ENCODE measurements at places on chromosomes 13 and 19. TPM values are rescaled to one million over a fixed set of nuclear protein-coding genes. Genes with fewer than 3 reads are reported as not detected.
A peak's percentile ranks its signal among the peaks of the same experiment; 100 is the strongest.

GRCh38 chr19:6963937-6964336 lies 57.3 kb downstream of the MBD3L2B start:
- H3K27me3 ChIP-seq = no peaks in the 10 kb centered on the region
- H3K27ac ChIP-seq = no peak overlapping the region
- DNase-seq = no peak

The DLL3 gene
- total RNA-seq = 0.62 TPM

The RYR1 gene
- total RNA-seq = 0.03 TPM

The CDC42EP5 gene
- total RNA-seq = 85.4 TPM

The ZNF729 gene
- total RNA-seq = not detected

The HOMER3 gene
- 68.8 TPM for total RNA-seq

GRCh38 chr19:15368051-15368632 lies 11.4 kb downstream of the AKAP8 start:
- no peaks in the 10 kb centered on the region for H3K27me3 ChIP-seq
- DNase-seq = no peak
- no peaks in the 10 kb centered on the region for H3K4me1 ChIP-seq
- H3K27ac ChIP-seq = no peak overlapping the region
- peaks cover 32% of the 10 kb centered on the region for H3K36me3 ChIP-seq

DNA sequence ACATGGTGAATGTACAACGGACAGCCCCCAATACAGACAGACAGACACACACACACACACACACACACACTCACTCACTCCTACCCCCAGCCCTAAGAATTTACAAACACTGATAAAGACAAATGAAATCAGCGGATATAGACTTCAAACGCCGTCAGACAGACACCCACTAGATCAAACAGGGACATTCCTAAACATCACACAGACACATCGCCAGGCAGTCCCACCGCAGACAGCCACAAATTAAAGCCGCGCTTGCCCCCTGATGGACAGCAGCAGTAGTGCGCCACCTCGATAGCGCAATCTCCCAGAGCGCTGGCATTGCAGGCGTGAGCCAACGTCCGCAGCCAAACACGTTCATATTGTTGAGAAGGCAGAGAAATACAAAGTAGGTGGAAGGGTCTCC lies 24.7 kb upstream of the ADGRE1 start:
- H3K27me3 ChIP-seq = no peaks in the 10 kb centered on the region
- H3K4me3 ChIP-seq = peak overlapping the region; percentile 68
- H3K27ac ChIP-seq = no peak overlapping the region
- peak; percentile 91 for DNase-seq
- H3K4me1 ChIP-seq = peaks cover 4% of the 10 kb centered on the region

- peaks cover 10% of the 10 kb centered on the region for H3K36me3 ChIP-seq
- H3K27me3 ChIP-seq = no peaks in the 10 kb centered on the region
- peaks cover 19% of the 10 kb centered on the region for H3K4me1 ChIP-seq
- H3K4me3 ChIP-seq = no peak overlapping the region
- H3K27ac ChIP-seq = no peak overlapping the region
Measured at GRCh38 chr19:48989701-48990291, 3.3 kb downstream of the GYS1 start.

- H3K27ac ChIP-seq = peak overlapping the region; percentile 86
- no peaks in the 10 kb centered on the region for H3K27me3 ChIP-seq
- no peak for DNase-seq
- peaks cover 31% of the 10 kb centered on the region for H3K36me3 ChIP-seq
Measured at GRCh38 chr19:46378268-46378667, 31.4 kb downstream of the PPP5C start.

- H3K4me1 ChIP-seq = peaks cover 68% of the 10 kb centered on the region
- peak overlapping the region; percentile 72 for H3K27ac ChIP-seq
- H3K27me3 ChIP-seq = no peaks in the 10 kb centered on the region
- H3K36me3 ChIP-seq = peaks cover 2% of the 10 kb centered on the region
Measured at GRCh38 chr13:41054212-41054877, 7.0 kb upstream of the WBP4 start.

DNA sequence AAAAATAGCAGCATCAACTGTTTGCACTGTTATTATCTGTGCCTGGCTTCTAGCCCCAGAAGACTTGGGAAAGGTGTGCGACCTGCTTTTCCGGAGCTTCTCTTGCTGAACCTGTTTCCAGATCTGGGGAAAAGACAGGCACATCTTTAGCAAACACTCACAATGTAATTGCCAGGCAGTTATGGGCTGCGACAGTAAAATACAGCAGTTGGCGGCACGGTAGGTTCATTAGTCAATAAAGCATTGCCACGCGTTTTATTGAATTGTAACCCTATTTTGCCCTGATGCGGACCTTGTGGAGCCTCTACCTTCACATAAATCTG lies 223.7 kb upstream of the TSHZ3 start:
- no peak overlapping the region for H3K4me3 ChIP-seq
- H3K36me3 ChIP-seq = no peaks in the 10 kb centered on the region
- H3K27me3 ChIP-seq = no peaks in the 10 kb centered on the region
- DNase-seq = peak; percentile 38

- H3K36me3 ChIP-seq = no peaks in the 10 kb centered on the region
- H3K27ac ChIP-seq = no peak overlapping the region
- no peak for DNase-seq
- no peaks in the 10 kb centered on the region for H3K4me1 ChIP-seq
- H3K27me3 ChIP-seq = peaks cover 30% of the 10 kb centered on the region
Measured at GRCh38 chr13:48199404-48199946, 33.5 kb upstream of the ITM2B start.

GRCh38 chr13:80203496-80203895 lies 137.4 kb downstream of the SPRY2 start:
- no peaks in the 10 kb centered on the region for H3K27me3 ChIP-seq
- no peak overlapping the region for H3K27ac ChIP-seq
- H3K4me3 ChIP-seq = no peak overlapping the region
- peaks cover 6% of the 10 kb centered on the region for H3K4me1 ChIP-seq
- no peaks in the 10 kb centered on the region for H3K36me3 ChIP-seq
- DNase-seq = no peak

- H3K27ac ChIP-seq = peak within 1 kb of the TSS; percentile 100
- H3K4me3 ChIP-seq = peak within 1 kb of the TSS; percentile 93
- peaks cover 18% of the 10 kb centered on the region for H3K36me3 ChIP-seq
Measured at GRCh38 chr19:54191011-54191810, at the start of gene TSEN34. TSEN34 (plus strand) TSS chr19:54191308; CDS start chr19:54191365, 57 bp downstream.

DNA sequence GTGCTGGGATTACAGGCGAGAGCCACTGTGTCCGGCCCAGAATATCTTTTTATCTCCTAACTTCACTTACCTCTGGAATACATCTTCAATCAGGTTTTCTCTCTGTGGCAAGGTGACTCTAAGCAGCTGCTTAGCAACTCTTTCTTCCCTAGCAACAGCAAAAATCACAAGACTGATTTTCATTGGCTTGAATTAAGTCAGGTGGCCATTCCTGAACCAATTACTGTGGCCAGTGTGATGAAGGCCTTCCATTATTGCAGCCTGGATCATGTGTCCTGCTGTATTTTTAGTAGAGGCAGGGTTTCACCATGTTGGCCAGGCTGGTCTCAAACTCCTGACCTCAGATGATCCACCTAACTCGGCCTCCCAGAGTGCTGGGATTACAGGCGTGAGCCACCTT lies 9.0 kb upstream of the LTBP4 start:
- no peak overlapping the region for H3K4me3 ChIP-seq
- no peaks in the 10 kb centered on the region for H3K27me3 ChIP-seq
- peaks cover 10% of the 10 kb centered on the region for H3K36me3 ChIP-seq
- H3K27ac ChIP-seq = no peak overlapping the region

The CYP4F22 gene
- not detected for total RNA-seq

The HCN2 gene
- total RNA-seq = 28.3 TPM

DNA sequence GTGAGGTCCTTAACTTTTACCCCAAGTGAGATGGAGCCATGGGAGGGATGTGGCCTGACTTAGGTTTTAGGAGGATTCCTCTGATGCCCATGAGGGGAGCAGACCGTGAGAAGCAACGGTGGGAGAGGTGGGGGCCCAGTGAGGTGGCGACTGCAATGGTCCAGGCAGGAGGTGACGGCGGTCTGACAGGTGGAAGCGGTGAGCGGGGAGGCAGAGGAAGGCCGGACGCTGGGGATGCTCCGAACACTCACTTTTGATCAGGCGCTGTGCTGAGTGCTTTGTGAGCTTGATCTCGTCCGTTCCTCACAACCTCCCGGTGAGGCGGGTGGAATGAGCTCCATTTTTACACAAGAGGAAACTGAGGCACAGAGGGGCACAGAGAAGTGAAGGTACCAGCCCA lies 11.6 kb downstream of the NOVA2 start:
- no peak for DNase-seq
- peaks cover 54% of the 10 kb centered on the region for H3K27me3 ChIP-seq

DNA sequence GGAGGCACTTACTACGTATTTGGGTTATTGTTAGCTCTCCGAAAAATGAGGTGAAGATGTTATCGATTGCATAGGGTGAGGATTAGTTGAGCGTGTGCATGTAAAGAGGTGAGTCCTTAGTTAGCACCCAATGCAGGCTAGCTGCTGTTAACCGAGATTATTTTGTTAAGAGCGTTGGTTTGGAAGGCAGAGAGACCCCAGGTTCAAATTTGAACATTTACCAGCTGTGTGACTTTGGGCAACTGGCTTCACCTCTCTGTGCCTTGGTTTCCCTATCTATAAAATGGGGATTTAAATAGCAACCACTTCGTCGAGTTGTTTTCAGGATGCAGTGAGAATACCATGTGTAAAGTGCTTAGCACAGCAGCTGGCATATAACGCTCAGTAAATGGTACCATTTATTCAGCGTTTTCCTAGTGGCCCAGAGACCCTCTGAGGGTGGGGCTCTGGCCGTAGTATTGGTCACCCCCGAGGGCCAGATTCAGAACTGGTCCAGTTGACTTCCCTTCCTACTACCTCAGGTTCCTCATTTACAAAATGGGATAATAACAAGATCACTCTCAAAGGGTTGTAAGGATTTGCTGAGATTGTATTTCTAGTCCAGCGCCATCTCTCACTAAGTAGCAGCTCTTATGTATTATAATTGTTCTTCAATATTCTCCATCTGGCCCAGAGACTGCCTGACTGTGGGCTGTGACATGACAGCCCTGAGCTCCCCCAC lies 887 bp downstream of the SIPA1L3 start:
- H3K27me3 ChIP-seq = no peaks in the 10 kb centered on the region
- H3K4me3 ChIP-seq = peak overlapping the region; percentile 92
- peak overlapping the region; percentile 79 for H3K27ac ChIP-seq
- no peaks in the 10 kb centered on the region for H3K36me3 ChIP-seq

- DNase-seq = no peak
- peak overlapping the region; percentile 10 for H3K27ac ChIP-seq
- H3K4me3 ChIP-seq = no peak overlapping the region
- H3K4me1 ChIP-seq = peaks cover 20% of the 10 kb centered on the region
- H3K36me3 ChIP-seq = no peaks in the 10 kb centered on the region
- peaks cover 8% of the 10 kb centered on the region for H3K27me3 ChIP-seq
Measured at GRCh38 chr19:38211151-38211591, 12.9 kb downstream of the DPF1 start.

The POLR1G gene
- total RNA-seq = 9.1 TPM

DNA sequence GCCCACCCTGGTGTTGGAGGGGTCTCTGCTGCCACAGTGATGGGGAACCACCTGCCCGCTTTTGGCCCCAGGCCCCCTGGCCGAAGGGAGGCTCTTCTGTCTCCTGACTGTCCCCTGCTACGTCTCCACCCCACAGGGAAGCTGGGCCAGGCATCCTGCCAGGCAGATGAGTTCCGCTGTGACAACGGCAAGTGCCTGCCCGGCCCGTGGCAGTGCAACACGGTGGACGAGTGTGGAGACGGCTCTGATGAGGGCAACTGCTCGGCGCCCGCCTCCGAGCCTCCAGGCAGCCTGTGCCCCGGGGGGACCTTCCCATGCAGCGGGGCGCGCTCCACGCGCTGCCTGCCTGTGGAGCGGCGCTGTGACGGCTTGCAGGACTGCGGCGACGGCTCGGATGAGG lies 11.0 kb downstream of the LRP3 start:
- no peaks in the 10 kb centered on the region for H3K4me1 ChIP-seq
- H3K27ac ChIP-seq = no peak overlapping the region
- no peak for DNase-seq
- H3K36me3 ChIP-seq = peaks cover 4% of the 10 kb centered on the region
- no peak overlapping the region for H3K4me3 ChIP-seq

DNA sequence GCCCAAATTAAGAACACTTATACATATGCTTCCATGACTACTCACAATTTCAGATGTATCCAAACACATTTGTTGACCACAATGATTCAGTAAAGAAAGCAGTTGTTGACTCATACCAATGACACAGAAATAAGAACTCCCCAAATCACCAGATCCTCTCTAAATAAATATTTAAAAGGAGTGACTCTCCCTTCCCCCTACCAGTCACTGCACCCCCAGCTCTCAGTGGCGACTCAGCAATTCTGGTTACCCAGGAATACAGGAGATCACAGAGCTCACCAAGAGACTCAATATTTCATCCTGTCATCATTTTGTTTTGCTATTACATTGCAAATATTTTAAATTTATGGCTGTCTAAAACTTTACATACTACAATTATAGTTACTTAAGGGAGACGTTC lies 131.5 kb downstream of the RGCC start:
- H3K4me3 ChIP-seq = no peak overlapping the region
- H3K27ac ChIP-seq = peak overlapping the region; percentile 77
- peaks cover 18% of the 10 kb centered on the region for H3K36me3 ChIP-seq
- peaks cover 20% of the 10 kb centered on the region for H3K4me1 ChIP-seq

DNA sequence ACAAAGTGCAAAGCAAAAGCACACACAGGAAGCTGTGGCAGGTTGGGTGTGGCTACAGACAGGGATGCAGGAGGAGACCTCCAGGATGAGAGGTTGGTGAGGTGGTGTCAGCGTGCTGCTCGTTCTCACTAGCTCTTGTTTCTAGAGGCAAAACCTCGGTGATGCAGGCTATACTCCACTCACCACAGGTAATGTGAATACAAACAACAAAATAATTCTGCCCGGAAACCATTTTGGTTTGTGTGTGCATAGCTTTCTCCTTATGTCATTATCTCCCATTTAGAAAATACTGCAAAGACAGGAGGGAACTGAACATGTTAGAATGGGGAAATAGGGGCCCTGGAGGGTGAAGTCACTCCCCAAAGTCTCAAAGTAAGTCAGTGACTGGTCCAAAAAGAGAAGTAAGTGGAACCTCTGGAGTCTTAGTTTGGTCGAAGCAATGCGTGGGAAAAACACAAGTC lies 9.4 kb downstream of the LCP1 start:
- H3K27me3 ChIP-seq = peaks cover 13% of the 10 kb centered on the region
- H3K36me3 ChIP-seq = no peaks in the 10 kb centered on the region
- H3K4me1 ChIP-seq = peaks cover 5% of the 10 kb centered on the region
- DNase-seq = no peak

The RHPN2 gene
- 4.0 TPM for total RNA-seq

GRCh38 chr13:30797847-30798535 lies 62.6 kb downstream of the ALOX5AP start:
- peaks cover 36% of the 10 kb centered on the region for H3K4me1 ChIP-seq
- H3K36me3 ChIP-seq = no peaks in the 10 kb centered on the region
- H3K4me3 ChIP-seq = no peak overlapping the region
- peaks cover 4% of the 10 kb centered on the region for H3K27me3 ChIP-seq
- no peak for DNase-seq

- no peak for DNase-seq
- H3K27ac ChIP-seq = no peak overlapping the region
- no peak overlapping the region for H3K4me3 ChIP-seq
- H3K4me1 ChIP-seq = peaks cover 4% of the 10 kb centered on the region
Measured at GRCh38 chr13:30477346-30478195, 11.8 kb upstream of the HMGB1 start.

- H3K4me3 ChIP-seq = no peak overlapping the region
- DNase-seq = no peak
- H3K27me3 ChIP-seq = no peaks in the 10 kb centered on the region
Measured at GRCh38 chr13:112182846-112183531, 116.0 kb downstream of the SOX1 start.

The CAMSAP3 gene
- 0.57 TPM for total RNA-seq

The VAV1 gene
- not detected for total RNA-seq

GRCh38 chr19:2922987-2923386 lies 21.8 kb downstream of the ZNF77 start:
- no peaks in the 10 kb centered on the region for H3K4me1 ChIP-seq
- H3K27me3 ChIP-seq = no peaks in the 10 kb centered on the region
- no peak overlapping the region for H3K4me3 ChIP-seq

The FUT3 gene
- not detected for total RNA-seq

GRCh38 chr13:43136920-43137575 lies 113.7 kb downstream of the DNAJC15 start:
- peaks cover 32% of the 10 kb centered on the region for H3K4me1 ChIP-seq
- H3K36me3 ChIP-seq = no peaks in the 10 kb centered on the region
- no peak overlapping the region for H3K4me3 ChIP-seq
- no peaks in the 10 kb centered on the region for H3K27me3 ChIP-seq

Data from osteocyte (in vitro differentiated cells).